Kidney tubule cell (primary cell): ENCODE measurements at places on chromosomes 4 and X.
A peak's percentile ranks its signal among the peaks of the same experiment; 100 is the strongest.

- DNase-seq: no peak
Measured at GRCh38 chrX:4787971-4788370, 1074.5 kb upstream of the PRKX start.

DNA sequence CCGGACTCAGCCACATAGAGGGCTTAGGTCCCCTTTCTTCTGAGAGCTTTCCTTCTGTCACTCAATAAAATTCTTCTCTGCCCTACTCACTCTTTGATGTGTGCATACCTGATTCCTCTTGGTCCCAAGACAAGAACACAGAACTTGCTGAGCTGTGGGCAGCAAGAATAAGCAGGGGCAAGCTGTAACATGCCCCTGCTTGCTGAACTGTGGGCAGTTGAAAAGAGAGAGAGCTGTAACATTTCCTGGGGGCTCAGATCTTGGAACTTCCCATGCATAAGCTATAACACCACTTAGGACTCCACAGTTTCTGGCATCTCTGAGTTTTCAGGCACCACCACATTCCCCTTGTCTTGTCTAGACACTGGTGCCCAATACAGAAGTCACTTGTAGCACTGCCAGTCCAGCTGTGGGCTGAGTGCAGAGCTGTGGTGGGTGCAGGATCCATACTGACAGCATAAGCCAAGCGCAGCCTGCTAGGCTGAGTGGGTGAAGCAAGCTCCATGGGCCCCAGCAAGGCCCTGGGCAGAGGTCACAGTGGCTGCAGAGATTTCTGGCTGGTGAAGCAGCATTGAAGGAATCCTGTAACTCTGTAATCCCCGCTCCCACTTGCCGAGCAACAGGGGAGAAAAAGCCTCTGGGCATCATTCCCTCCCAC, 241.2 kb downstream of the PCDH10 start:
- DNase-seq: no peak

GRCh38 chrX:1202251-1202650, 10.2 kb downstream of the CRLF2 start:
- DNase-seq: no peak

GRCh38 chr4:10893395-10893794, 208.8 kb upstream of the CLNK start:
- DNase-seq: no peak

GRCh38 chr4:1846580-1846979, 9.4 kb downstream of the LETM1 start:
- DNase-seq: no peak

GRCh38 chr4:142287371-142287770, 558.7 kb downstream of the INPP4B start:
- no peak for DNase-seq

DNA sequence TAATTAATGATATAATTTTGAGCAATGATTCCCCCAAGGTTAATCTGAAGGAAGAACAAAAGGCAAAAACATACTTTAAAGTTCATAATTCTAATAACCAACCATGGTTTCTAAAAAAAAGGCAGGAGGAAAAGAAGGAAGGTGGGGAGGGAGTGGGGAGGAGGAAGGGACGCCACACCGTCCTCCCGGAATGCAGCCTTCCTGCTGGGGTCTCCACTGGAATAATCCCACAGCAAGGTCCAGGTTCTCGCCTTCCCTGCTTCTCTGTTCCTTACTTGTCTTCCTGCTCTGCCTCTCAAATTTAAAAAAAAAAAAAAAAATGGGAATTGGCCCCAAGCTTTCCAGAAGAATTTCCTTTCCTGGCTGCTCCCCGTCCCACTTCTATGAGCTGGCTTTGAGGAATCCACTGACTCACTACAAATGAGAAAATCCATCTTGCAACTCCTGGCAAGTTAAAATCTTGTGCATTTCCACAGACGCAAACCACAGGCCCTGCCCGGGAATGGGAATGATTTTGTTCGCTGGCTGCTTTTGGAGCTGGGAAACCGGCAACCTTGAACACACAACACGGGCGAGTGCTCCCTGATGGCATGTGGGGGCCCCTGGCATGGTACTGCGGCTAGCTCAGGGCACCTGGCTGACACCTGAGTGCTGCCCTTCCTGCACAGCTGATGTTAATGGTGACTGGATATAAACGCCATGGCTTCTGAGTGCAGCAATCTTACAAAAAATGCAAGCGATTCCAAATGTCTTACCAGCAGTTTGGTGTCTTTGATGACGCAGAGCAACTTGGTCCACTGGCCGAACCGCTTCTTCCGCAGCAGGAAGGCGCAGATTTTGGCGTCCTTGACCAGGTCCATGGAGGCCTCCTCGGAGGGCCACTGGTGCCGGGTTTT, 97.0 kb downstream of the AFAP1 start:
- peak; percentile 99 for DNase-seq

DNA sequence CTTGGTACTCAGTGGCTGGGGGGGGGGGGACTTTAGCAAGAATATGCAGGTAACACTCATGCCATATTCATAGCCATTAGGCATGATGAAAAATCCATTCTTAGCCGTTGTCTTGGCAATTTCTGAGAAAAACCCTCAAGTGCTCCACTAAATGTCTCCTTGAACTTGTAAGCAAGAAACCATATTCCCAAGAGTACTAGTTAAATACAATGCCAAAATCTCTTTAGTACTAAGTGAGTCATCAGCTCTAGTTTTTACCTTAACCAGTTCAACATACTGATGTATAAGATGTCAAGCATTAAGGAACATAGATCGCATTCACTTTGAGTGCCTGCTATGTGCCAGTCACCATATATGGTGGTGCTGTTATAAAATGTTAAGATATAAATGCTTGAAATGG, 27.5 kb downstream of the UBE2D3 start:
- DNase-seq: no peak

GRCh38 chrX:128106630-128107029, 54.4 kb upstream of the ACTRT1 start:
- peak; percentile 29 for DNase-seq

- DNase-seq: peak; percentile 63
Measured at GRCh38 chr4:182978152-182978827, 61.1 kb upstream of the DCTD start.

DNA sequence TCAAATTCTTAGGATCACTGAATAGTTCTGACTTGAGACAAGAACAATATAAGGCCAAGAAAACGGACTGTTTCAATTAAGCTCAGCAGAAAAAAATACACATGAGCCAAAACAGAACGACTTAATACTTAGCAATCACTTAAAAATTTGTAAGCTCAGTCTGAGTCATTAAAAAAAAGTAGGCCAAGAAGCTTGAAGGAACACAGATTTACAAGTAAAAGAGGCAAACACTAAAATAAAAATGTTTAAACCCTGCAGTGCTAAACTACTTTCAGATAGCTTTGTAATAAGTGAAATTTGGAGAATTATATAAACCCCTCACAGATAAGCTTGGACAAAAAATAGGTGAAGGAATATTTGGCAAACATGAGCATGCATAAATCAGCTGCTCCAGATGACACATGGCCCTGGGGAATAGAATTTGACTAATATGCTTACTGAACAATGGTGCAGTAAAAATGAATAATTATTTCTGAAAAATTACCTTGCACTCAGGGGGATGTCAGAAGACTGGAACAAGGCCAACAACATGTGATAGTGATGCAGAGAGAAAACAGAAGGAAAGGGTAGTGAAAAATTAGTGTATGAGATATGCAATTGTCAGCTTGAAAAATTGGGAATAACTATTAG, 49.6 kb downstream of the LNX1 start:
- peak; percentile 79 for DNase-seq

DNA sequence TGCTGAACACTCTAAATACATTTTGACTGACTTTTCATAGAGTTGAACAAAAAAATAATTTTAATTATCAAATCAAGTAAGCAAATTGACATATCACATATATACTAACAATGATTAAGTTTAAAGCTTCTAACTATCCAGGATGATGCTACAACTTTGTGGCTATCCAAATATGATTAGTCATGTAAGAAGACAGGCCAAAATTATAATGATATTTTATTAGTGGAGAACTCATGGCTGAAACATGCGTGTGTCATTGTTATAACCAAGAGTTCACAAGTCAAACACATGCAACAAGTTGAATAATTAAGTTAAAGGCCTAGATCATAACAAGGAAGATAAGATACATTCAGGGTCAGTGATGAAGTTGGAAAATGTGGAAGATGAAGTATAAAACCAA, 346.8 kb downstream of the FSTL5 start:
- DNase-seq: no peak

DNA sequence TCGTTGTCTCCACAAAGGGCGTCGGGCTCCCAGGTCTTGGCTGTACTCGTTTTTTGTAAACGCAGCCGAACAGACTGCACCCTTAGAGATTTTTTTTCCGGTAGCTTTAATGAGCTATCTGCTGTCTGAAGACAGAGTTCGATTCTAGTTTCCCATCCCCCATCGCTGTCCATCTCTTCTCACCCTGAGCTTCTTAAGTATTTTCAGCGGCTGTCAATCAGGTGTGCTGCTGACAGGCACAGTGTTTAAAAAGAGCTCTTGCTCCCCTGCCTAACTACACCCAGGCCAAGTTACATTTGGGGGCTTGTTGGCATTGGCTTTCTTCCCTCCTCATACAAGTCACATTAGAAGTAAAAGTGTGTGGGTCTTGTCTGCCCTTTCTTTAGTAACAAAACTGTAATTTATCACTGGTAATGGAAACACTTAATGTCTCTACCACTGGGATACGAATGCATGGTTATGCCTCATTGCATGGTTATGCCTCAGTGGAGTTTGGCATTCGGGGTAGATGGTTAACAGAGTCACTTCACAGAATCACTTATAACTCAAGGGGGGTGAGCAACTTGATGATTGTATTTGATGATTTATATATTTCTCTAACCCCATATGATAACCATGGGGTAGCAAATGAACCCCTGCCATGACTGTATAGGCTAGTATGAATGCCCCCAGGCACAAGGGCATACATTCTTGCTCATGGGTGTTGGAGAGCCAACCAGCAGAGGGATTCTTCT, 1.4 kb upstream of the ARHGAP6 start:
- peak; percentile 90 for DNase-seq

DNA sequence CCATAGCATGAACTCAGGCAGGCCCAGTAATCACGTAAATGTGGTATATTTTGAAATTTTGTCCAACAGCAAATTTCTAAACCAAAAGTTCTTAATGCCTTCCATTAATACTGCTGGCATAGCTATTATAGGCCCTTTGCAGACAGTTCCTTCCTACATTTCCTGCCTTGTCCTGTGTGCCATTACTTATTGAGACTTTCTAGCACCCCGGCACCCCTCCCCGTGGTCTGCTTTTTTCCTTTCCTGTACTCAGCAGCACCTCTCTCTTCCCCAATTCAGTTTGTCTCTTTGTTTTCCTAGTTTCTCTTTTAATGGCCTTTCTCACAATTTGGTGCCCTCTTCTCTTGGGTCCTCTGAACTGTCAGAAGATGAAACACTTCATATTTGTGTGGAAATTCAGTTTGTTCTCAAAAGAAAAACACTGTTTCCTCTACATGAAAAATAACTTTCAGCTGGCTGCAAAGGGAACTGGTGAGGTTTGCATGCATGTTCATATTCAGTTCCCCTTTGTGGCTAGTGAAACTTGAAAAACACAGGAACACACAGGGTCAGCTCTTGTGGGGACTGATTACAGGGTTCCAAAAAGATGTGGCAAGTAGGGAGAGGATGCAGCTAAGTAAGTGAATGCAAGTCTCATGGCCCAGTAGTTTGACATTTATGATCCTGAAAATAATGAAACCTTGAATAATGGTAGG, 17.1 kb downstream of the GPR34 start:
- no peak for DNase-seq

DNA sequence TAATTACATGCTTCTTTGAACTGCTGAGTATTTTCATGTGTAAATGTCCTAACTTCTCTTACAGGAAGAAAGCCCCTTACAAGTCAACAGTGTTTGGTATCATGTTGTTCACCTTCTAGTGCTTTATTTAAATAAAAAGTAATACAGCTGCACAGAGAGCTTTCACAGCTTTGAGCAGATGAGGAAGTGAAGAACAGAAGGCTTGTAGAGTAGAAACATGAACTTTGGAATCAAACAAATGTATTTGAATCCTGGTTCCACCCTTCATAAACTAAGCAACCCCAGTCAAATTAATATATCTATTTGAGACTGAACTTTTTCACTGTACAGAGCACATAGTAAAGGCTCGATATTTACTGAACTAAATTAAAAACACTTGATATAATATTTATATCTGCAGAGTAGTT, 120.5 kb downstream of the CAMK2D start:
- no peak for DNase-seq

DNA sequence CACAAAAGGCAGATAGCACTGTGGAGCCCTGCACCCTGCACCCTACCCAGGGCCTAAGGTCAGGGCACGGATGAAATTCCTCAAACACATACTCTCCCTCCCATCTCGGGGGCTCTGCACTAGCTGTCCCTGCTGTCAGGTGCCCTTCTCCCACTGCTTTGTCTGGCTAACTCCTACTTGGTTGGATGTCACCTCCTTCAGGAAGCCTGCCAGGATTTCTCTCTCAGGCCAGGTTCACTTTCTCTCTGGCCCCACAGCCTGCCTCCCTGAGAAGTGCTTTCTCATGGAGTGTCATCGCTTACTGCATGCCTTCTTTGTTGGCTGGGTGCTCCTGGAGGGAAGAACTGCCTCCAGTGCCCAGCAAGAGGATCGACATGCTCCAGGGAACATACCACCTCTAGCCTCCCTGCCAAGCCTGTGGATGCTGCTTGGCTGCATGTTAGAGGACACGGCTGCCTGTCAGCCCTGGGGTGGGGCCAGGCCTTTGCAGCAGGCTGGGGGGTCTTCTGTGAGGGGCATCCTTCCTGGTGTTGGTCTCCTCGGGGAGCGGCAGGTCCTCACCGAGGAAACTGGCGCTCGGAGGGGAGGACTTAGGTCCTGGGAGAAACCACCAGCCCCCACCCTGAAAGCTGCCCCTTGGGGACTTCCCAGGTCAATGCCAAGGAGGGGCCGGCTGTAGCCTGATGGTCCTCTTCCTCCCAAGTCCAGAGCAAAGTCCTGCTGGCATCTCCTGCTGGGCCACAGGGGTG, 15.0 kb downstream of the ABLIM2 start:
- peak; percentile 12 for DNase-seq
